Heart right ventricle (tissue), 16 donors: ENCODE measurements at places on chromosomes 7 and 10. TPM values are rescaled to one million over a fixed set of nuclear protein-coding genes. Genes with fewer than 3 reads are reported as not detected.

Gene TUBB8
- total RNA-seq: not detected

Gene GHRHR
- total RNA-seq: not detected

Gene CHCHD3
- 195 TPM for total RNA-seq

Gene C10orf90
- not detected for total RNA-seq

DNA sequence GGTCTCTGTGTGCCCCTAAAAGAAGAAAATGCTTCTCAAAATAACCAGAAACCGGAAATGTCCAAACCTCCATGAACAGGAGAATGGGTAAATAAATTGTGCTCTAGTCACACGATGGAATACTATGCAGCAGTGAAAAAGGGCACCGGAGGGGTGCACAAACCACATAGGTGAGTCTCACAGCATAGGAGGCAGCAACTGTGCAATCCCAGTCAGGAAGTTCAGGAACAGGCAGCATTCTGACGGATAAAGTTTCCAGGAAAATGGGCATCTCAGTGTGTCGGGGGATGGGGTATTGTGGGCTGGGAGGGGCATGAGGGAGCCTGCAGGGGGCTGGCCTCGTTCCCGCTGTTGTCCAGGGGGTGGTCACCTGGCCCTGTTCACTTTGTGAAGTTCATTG lies 63.1 kb downstream of the MICALL2 start:
- H3K4me3 ChIP-seq: no peak overlapping the region
- peaks cover 18% of the 10 kb centered on the region for H3K27me3 ChIP-seq
- H3K27ac ChIP-seq: no peak overlapping the region
- no peaks in the 10 kb centered on the region for H3K36me3 ChIP-seq
- DNase-seq: no peak

DNA sequence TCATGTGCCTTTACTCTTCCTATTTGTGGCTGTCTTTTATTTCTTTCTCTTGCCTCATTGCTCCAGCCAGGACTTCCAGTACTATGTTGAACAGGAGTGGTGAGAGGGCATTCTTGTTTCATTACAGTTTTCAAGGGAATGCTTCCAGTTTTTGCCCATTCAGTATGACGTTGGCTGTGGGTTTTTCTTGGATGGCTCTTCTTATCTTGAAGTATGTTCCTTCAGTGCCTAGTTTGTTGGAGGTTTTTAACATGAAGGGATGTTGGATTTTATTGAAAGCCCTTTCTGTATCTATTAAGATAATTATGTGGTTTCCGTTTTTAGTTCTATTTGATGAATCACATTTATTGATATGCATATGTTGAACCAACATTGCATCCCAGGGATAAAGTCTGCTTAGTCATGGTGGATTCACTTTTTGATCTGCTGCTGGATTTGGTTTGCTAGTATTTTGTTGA lies 96.8 kb downstream of the GLCCI1 start:
- no peaks in the 10 kb centered on the region for H3K27me3 ChIP-seq
- H3K27ac ChIP-seq: no peak overlapping the region
- DNase-seq: no peak
- H3K36me3 ChIP-seq: peaks cover 21% of the 10 kb centered on the region

- no peaks in the 10 kb centered on the region for H3K36me3 ChIP-seq
- H3K27me3 ChIP-seq: no peaks in the 10 kb centered on the region
- no peak overlapping the region for H3K4me3 ChIP-seq
- H3K4me1 ChIP-seq: peaks cover 82% of the 10 kb centered on the region
- peak; percentile 76 for DNase-seq
These were observed 34.0 kb downstream of the DNAJB12 start for GRCh38 chr10:72320676-72321247.

DNA sequence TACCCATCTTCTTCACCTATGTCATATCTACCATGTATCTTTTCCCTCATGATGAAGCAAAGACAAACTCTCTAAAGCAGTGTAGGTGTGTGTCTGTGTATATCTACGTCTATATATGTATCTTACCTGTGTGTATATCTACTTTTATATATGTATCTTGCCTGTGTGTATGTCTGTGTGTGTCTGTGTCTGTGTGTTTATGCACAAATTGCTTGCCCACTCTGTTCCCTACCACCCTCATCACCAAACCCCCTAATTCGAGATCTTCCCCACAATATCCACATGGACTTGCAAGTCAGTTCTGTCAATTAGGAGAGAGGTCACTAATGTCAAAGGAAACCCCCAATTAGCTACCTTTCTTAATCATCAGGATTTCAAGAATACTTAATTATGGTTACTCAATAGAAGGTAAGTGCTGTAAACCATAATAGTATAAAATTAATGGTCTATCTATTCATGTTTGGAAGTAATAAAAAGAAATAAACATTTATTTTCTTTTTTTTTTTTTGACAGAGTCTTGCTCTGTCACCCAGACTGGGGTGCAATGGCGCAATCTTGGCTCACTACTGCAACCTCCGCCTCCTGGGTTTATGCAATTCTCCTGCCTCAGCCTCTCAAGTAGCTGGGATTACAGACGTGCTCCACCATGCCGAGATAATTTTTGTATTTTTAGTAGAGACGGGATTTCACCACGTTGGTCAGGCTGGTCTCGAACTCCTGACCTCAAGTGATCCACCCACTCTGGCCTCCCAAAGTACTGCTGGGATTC lies 43.6 kb downstream of the ANKRD61 start:
- no peaks in the 10 kb centered on the region for H3K36me3 ChIP-seq
- no peaks in the 10 kb centered on the region for H3K27me3 ChIP-seq
- H3K4me3 ChIP-seq: no peak overlapping the region
- DNase-seq: no peak

DNA sequence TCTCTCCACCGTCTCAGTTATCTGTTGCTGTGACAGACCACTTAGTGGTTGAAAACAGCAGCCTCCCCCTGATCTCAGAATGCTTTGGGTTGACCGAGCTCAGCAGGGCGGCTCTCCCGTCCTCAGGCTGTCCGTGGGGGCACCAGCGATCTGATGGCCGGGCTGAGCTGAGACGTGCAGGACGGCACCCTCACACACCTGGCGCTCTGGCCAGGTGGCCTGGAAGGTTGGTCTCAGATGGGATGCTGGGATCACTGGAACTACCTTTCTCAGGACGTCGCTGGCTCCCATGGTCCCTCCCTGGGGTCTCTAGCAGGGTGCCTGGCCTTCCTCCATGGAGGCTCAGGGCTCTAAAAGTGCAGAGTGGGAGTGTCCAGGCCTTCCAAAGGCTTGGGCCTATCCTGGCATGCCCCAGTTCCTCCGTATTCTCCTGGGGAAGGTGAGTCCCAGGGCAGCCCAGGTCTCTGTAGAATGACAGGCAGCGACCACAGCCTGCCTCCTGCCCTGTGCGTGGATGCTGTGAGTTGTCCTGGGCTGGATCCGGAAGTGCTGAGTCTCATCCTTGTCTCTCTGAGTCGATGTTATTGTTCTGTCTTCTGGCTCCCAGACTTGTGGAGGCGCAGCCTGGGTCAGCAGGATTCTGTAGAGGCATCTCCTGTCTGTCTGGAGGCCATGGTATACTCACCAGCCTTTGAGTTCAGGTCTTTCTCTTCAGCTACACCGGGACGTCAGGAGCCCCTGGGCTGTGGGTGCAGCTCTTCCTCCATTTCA lies 12.2 kb upstream of the PWWP2B start:
- H3K27ac ChIP-seq: no peak overlapping the region
- H3K27me3 ChIP-seq: no peaks in the 10 kb centered on the region
- no peak for DNase-seq
- H3K36me3 ChIP-seq: no peaks in the 10 kb centered on the region
- H3K4me1 ChIP-seq: peaks cover 18% of the 10 kb centered on the region

DNA sequence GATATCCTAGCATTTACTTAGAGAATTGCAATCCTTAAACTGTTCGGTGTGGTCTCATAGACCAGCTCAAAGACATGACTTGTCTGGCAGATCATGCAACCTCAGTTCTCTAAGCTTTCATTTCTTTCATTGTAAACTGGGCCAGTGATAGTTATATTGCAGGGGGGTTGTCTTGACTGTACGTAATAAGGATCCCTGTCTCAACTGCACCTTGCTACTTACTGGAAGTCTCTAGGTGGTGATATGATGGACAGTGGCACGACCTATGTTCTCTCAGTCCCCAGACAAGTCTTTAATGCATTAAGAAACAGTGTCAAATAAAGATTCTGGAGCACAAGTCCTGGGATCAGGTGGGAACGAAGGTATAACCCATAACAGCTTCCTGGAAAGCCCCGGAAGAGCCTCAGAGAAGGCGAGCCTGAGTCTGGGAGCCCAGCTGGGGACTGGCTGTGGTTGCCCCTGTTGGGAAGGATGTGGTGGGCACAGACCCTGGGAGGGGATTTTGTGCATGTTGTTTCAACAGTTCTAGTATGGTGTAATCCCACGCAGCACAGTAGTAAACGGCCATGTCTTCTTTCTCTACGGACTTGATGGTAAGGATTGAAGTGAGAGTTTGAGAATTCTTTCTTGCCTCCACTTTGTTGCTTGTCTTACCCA lies 26.0 kb upstream of the TARP start:
- H3K27ac ChIP-seq: no peak overlapping the region
- no peak for DNase-seq
- H3K4me3 ChIP-seq: no peak overlapping the region
- H3K27me3 ChIP-seq: peaks cover 3% of the 10 kb centered on the region

DNA sequence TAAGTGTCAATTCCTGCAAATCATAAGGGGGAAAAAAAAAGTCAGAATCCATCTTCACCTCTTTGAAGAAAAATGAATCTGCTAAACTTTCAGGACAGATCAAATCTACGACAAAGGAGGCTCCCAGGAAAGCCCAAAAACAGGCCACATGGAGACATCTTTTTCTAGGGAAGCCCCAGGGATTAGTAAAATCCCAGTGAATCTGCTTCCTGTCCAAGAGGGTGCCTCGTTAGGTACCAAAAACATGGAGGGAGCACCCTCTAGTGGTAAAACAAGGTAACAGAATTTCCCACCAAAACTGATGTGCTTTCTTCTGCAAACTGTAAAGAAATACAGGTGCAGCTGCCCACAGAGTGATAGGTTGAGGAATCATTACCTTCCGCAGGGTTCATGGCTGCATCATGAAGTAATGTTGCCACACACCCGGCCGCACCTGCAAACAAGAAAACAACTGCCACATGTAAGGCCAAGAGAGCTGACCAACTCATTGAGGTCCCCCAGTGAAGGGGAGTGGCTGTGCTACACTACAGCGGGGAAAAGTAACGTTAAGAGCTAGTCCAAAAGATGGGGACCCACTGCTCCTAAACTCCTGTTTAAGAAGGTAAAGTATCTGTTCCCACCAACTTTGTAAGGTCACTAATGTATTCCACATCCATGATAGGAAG lies 7.9 kb downstream of the SLC25A28 start:
- H3K4me1 ChIP-seq: peaks cover 8% of the 10 kb centered on the region
- no peak overlapping the region for H3K27ac ChIP-seq
- peaks cover 50% of the 10 kb centered on the region for H3K36me3 ChIP-seq
- no peak for DNase-seq

- no peak for DNase-seq
- no peaks in the 10 kb centered on the region for H3K27me3 ChIP-seq
- H3K4me3 ChIP-seq: no peak overlapping the region
These were observed 304.1 kb upstream of the ZNF32 start for GRCh38 chr10:43952760-43953159.

DNA sequence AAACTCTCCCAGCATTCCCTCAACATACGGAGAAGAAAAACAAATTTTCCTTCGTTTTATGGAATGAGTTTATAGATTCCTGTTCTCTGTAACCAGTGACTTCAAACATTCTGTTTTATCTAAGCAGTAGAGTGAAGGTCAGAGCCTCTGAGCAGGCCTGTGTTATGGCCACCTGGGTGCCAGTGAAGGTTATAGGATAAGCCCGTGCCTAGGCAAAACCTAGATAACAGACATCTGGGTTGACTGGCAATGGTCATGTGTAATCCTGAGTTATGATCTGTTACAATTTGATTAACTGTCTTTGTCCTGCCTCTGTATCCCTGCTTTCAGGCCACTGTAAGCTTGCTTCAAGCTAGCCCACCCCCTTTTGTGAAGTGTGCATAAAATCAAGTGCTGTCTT lies 8.3 kb downstream of the LSM5 start:
- peaks cover 11% of the 10 kb centered on the region for H3K4me1 ChIP-seq
- no peaks in the 10 kb centered on the region for H3K27me3 ChIP-seq
- peaks cover 25% of the 10 kb centered on the region for H3K36me3 ChIP-seq
- DNase-seq: no peak
- H3K4me3 ChIP-seq: no peak overlapping the region
- H3K27ac ChIP-seq: no peak overlapping the region

GRCh38 chr10:72472306-72472705 lies 117.6 kb upstream of the DNAJB12 start:
- DNase-seq: no peak
- no peak overlapping the region for H3K27ac ChIP-seq
- H3K4me3 ChIP-seq: no peak overlapping the region
- H3K27me3 ChIP-seq: no peaks in the 10 kb centered on the region
- peaks cover 7% of the 10 kb centered on the region for H3K36me3 ChIP-seq

DNA sequence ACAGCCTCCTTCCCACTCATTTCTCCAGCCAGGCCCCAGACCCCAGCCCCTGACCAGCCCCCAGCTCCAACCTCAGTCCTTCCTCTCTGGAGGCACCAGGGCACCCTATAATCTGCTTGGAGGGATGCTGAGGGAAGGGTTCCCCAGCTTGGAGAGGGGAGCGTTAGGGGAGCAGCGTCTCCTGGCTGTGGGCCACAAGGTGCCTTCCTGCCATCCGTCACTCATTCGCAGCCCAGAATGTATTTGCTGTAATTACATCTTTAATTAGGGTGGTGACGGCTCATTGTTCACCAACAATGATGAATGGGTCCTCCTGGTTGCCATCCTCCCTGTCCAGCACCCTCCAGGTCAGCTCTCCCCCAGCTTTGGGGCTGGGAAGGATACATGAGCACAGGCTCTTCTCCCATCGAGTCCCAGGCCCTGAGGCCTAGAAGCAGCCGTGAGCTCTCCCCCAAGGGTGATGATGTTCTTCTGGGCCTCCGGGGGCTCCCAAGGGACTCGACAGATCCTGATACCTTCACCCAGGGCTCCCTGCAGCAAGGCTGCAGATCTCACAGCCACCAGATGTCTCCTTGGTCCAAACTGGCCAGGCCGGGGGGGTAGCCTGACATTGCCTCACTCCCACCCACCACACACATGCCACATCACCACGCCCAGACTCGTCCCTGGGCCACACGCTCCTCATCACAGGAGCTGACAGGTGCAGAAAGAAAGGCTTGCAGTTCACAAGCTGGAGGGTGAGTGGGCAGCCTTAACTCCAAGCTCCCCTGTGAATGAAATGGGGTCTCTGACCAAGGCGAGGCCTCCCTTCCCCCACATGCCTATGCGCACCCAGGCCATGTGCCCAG lies 26.8 kb downstream of the POLL start:
- peaks cover 2% of the 10 kb centered on the region for H3K36me3 ChIP-seq
- peaks cover 19% of the 10 kb centered on the region for H3K27me3 ChIP-seq
- no peak overlapping the region for H3K4me3 ChIP-seq
- H3K4me1 ChIP-seq: no peaks in the 10 kb centered on the region
- H3K27ac ChIP-seq: no peak overlapping the region
- DNase-seq: no peak

DNA sequence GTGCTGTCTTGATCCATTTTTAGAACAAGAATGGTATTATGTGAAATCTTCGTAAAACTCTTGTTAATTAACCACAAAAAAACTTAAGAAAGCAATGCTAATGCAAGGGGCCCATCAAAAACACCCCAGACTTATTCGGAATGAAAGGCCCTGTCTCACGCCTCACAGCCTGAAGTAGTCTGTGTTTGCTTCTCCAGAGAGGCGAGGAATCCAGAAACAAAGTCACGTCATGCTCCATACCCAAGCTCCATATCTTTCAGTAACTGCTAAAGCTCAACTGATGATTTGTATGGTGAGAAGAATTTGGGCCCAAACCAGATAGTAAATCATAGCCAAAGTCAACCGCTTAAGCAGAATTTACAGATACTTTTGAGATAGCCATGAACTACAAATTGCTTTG lies 155.4 kb downstream of the ATE1 start:
- H3K27ac ChIP-seq: no peak overlapping the region
- H3K27me3 ChIP-seq: no peaks in the 10 kb centered on the region

- H3K36me3 ChIP-seq: no peaks in the 10 kb centered on the region
- peaks cover 11% of the 10 kb centered on the region for H3K4me1 ChIP-seq
- no peak overlapping the region for H3K4me3 ChIP-seq
These were observed 40.4 kb upstream of the BPGM start for GRCh38 chr7:134605978-134606923.
